ENCODE measurements at places on chromosomes 6 and 20.

- DNase-seq = no peak
Measured at GRCh38 chr20:40865095-40865494, 163.5 kb upstream of the TOP1 start.

DNA sequence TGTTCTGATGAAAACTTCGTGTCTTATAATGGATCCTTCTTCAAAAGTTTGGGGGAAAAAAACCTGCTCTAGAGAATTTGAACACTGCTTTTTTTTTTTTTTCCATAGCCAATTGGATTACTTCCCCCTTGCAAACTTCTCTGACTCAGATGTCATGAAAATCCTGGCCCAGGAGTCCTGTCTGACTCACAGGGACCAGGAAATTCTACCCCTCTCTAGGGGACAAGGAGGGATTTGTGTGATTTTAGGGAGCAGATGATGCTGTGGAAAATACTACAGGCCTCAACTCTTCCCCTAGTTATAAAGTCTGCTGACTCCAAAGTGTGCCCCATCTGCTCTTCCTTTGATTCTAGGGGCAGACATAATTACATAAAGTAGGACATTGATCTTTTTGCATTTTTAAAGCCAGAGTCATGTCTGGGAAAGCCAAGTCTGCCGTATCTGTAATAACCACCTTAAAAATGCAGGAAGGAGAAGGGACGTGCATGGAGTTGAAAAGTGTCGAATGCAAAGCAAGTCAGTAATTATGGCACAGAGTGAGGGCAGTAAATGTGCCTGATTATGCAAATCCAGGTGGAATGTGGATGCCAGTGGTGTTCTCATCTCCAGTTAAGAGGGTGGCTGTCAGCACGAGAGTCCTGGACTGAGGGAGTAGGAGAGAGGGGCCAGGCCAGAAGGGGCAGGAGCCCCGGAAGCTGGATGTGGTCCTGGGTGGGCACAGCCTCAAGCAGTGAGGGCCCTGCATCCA is 144.3 kb upstream of the SULF2 start:
- DNase-seq = no peak

DNA sequence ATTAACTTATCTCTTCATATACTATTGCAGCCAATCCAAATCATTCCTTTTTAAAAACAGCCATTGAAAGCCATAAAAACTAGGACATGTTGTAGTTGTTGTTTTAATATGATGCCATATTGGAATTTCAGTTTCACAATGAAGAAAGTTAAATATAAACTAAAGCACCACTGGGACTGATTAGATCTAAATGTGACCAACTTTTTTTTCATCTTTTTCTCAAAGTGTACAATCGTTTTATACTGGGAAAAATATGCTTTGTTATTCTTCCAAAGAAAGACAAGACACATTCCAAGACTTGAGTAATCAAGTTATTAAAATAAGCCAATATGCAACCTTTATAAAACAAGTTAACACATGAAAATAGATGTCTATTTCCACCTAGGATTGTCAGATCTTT is 68.5 kb downstream of the THEMIS start:
- DNase-seq = no peak

- no peak for DNase-seq
Measured at GRCh38 chr6:142395266-142395665, 93.5 kb downstream of the ADGRG6 start.

- DNase-seq = no peak
Measured at GRCh38 chr6:30781743-30782424, 37.5 kb upstream of the IER3 start.

- no peak for DNase-seq
Measured at GRCh38 chr20:53678315-53678989, 84.8 kb upstream of the ZNF217 start.

GRCh38 chr6:53929821-53930120 is 135.0 kb downstream of the LRRC1 start:
- no peak for DNase-seq

DNA sequence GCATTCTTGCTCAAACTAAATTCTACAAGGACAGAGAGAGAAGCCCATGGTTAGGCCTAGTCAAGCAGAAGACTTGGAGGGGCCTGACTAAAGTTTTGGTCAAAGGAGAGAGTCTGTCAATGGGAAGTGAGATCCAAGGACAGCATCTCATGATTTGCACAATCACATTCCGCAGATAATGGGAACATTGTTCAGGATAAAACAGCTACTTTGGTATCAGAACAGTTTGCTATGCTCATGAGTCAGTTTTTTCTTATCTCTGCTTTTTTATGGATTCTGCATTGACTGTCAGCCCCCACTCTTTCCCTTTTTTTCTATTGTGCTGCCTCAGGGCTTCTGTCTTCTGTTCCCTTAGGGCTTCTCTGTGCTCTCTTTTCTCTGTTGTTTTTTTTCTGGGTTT is 28.6 kb downstream of the AKAP7 start:
- DNase-seq = no peak

GRCh38 chr6:11514672-11515071 is 22.9 kb upstream of the TMEM170B start:
- no peak for DNase-seq

GRCh38 chr6:47308552-47309290 is 984 bp downstream of the TNFRSF21 start:
- DNase-seq = no peak

- no peak for DNase-seq
Measured at GRCh38 chr6:118285791-118286190, 262.3 kb upstream of the PLN start.

DNA sequence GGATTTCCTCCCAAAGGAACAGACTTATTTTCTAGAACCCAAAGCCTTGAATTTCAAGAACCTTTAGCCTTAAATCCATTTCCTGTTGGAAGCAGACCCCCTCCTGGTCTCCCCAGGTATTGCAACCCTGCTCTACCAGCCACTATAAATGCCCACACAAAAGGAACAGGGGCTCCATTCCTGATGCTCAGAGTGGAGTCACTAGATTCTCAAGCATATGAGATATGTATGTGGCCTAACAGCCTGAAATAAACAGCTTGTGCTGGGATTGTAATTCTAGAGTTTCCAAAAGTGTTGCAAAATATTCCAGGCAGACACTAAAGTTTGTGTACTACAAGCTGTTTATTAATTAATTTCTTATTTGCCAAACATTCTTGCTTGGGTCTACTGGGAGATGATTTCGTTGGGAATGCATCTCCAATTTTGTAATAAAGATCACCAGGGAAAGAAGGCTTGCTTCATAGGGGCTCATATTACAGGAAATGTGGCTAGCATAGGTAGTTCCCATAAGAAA is 44.8 kb downstream of the RIPOR3 start:
- DNase-seq = no peak

DNA sequence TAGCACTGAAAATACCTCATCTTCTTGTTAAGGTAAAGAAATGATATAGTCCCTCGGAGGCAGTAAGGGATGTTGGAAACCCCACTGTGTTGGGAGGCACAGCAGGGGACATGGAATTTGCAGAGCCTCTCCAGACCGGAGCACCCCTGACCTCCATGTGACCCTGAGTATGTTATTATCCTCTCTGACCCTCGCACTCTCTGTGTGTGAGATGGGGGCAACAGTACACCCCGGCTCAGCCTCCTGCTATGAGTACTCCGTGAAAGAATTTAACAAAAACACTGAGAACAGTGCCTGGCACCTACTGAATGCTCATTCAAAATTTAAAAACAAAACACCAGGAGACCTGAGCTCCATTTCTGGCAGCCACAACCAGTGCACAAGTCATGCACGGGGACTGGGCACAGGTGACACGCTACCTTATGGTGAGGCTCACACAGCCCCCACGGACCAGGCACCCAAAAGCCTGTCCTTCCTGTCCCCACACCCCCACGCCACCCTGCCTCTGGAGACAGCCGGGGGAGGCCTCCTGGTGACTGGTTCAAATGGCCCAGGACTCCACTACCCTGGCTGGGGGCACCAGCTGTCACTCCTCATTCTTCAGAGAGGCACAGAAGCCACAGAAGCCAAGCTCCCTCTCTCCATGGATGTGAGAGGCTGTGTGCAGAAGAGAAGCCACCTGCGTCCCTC is 6.1 kb downstream of the NINL start:
- no peak for DNase-seq

GRCh38 chr6:142275236-142276006 is 26.4 kb upstream of the ADGRG6 start:
- no peak for DNase-seq

- no peak for DNase-seq
Measured at GRCh38 chr6:157278171-157278570, 45.1 kb downstream of the TMEM242 start.

- no peak for DNase-seq
Measured at GRCh38 chr6:147467886-147468285, 40.6 kb upstream of the SAMD5 start.

DNA sequence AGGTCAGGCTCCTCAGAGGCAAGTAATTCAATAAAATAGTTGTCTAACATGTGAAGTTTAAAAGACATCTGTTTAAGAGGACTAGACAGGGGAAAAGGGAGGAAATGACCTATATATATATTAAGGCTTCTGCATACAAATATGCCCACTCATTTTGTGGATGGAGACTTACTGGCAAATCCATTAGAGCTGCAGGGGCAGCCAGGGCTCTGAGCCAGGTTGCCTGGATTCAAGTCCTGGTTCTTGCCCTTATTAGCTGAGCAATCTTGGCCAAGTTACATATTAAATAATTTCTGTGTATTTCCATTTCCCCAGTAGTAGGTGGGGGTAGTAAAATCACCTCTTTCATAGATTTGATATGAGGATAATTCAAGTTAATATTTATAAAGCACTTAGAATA is 287.0 kb upstream of the RIMS1 start:
- no peak for DNase-seq

GRCh38 chr20:8073024-8073832 is 53.7 kb upstream of the TMX4 start:
- no peak for DNase-seq

- DNase-seq = peak; percentile 39
Measured at GRCh38 chr20:32763202-32764004, 1.2 kb downstream of the DNMT3B start.
